Stimulated activated CD4-positive, alpha-beta T cell treated with anti-CD3 and anti-CD28 coated beads, Interleukin-1b, Interleukin-23, amount 100 ng/mL, for 24 hours (primary cell): ENCODE measurements at places on chromosomes 6 and 20.

- DNase-seq, result no peak
Measured at GRCh38 chr6:41186031-41186562, 14.9 kb downstream of the TREML2 start.

DNA sequence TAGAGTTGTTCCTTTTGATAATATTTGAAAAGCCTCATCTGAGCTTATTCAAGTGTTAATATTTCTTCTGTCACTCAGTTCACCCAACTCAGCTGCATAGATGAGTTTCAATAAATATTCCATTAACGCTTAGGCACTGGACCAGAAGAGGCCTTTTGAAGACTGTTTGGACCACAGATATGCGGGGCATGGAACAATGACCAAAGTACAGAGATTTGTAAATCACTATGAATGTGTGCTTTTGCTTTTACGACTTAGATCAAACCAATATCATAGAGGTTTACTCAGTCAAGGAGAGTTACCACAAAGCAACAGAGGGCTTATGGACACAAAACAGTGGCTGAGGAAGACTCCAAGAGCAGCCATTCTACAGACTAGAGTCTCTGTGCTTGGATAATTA lies 99.9 kb downstream of the RTN4IP1 start:
- DNase-seq, result no peak

- no peak for DNase-seq
Measured at GRCh38 chr6:35015996-35016395, 125.1 kb downstream of the TCP11 start.

DNA sequence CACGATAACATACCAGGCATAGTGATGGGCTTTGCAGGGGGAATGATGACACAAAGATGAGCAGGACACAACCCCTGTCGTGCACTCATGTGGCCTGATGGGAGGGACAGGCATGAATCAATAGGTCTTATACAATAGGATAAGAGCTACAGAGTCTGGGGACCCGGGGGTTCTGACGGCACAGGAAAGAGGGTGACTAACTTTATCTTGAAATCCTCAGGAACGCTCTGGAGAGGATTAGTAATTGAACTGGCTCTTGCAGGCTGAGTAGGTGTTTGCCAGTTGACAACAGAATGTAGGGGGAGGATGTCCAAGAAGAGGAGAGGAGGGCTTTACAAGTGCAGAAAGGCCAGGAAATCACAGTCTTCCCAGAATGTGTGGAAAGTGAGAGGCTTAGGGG lies 219.9 kb upstream of the ECI2 start:
- no peak for DNase-seq

- DNase-seq, result no peak
Measured at GRCh38 chr6:158439255-158439654, 120.6 kb upstream of the TMEM181 start.

DNA sequence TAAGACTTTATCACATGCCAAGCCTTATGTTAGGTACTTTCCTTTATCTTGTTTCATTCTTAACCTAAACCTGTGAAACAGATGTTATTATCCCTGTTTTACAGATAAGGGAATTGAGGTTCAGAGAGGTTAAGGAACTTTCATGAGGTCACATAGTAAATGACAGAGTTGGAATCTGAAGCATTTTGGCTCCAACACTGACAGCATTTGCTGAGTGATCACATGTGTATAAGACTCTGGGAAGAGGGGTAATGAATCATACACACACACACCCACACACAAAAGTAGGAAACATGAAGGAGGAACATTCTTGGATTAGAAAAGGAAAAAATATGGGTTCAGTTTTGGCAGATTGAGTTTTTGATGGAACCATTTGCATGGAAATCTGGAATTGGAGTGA lies 212.5 kb downstream of the GJA1 start:
- no peak for DNase-seq

DNA sequence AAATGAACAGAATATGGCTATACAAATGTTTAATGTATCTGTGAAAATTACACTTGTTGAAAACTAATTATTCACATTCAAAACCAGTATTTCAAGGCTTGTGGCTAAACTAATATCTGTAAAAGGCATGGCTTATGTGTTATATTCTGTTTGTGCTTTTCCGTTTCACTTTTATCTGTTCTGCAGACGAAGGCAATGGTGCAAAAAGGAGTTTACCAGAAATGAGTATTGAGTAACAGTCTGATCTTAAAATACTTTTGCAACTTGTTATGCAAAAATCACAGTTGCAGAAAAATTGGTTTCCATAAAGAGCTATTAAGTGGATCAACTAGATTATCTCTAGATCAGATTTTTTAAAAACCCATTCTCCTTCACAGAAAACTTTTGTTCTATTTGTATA lies 9.4 kb upstream of the STX11 start:
- no peak for DNase-seq

GRCh38 chr6:149468179-149468578 lies 16.6 kb downstream of the ZC3H12D start:
- no peak for DNase-seq

- DNase-seq, result no peak
Measured at GRCh38 chr6:106872049-106872448, 102.5 kb downstream of the CD24 start.

GRCh38 chr6:39386487-39386886 lies 64.0 kb upstream of the KCNK16 start:
- DNase-seq, result no peak

- no peak for DNase-seq
Measured at GRCh38 chr6:18161431-18161830, 6.2 kb downstream of the KDM1B start.

GRCh38 chr6:46299253-46299652 lies 128.5 kb upstream of the ENPP5 start:
- no peak for DNase-seq

DNA sequence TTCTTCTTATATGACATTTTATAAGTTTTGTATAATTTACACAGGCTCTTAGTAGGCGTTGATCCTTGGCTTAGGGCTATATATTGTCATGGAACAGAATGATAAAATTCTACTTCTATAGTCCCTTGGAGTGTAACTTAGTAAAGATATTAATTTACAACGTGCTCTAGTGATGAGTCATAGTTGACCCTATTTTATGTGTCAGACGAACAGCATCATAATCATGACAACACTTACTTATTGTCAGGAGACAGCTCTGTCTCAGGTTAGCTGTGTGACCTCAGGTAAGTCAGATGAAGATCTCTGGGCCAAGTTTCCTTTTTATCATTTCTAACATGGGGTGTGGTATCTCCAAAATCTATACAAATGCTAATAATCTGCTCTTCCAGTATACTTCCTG lies 473.5 kb downstream of the UTRN start:
- DNase-seq, result no peak

DNA sequence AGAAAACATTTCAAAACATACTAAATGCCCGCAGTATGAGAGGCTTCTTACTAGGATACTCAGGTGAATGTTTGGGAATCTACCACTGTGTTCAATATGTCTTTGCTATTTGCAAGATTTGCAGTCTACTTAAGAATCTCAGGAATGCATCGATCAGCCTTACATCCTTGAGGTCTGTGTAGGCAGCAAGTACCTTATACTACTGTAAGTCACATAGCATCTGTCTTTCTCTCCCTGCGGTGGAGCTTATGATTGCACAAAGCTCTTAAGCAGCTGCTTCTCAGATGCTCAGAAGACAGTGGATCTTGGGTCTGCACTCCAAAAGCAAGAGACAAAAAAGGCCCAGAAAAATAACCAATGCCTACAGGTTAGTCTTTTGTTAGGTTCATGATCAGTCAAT lies 21.4 kb downstream of the PCSK2 start:
- no peak for DNase-seq

- no peak for DNase-seq
Measured at GRCh38 chr6:158960026-158960425, 40.0 kb downstream of the RSPH3 start.

GRCh38 chr6:124090491-124090890 lies 286.8 kb downstream of the NKAIN2 start:
- DNase-seq, result no peak

DNA sequence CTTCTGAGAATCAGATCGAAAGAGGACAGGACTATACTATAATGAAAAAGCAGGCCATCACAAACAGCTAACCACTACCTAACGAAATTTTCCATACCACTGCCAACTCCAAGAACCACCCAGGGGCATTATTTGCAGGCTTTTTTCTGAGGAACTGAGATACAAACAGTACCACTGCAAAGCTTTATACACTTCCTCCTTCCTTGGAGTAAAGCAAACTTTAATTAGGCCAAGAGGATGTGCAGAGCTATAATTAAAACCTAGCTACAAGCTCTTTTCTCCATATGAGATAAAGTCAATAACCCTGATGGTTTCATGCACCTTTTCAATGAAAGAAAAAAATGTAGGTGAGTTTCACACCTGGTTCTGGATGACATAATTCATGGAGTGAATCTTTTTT lies 68.5 kb downstream of the ELOVL5 start:
- no peak for DNase-seq

DNA sequence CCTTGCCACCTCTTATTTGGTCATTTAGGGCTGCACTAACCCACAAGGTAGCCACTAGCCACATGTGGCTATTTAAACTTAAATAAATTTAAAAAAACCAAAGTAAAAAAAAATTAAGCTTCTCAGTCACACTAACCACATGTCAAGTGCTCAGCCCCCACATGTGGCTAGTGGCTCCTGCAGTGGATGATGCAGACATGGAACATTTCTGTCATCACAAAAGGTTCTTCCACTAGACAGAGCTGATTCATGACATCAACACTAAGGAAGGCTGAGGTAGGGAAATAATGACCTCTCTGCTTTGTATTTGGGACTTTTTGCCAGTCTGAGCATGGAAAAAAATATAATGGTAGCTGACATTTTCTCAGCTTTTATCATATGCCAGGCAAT lies 173.0 kb upstream of the FERMT1 start:
- no peak for DNase-seq

GRCh38 chr20:62305149-62305764 lies 2.5 kb downstream of the ADRM1 start:
- no peak for DNase-seq

DNA sequence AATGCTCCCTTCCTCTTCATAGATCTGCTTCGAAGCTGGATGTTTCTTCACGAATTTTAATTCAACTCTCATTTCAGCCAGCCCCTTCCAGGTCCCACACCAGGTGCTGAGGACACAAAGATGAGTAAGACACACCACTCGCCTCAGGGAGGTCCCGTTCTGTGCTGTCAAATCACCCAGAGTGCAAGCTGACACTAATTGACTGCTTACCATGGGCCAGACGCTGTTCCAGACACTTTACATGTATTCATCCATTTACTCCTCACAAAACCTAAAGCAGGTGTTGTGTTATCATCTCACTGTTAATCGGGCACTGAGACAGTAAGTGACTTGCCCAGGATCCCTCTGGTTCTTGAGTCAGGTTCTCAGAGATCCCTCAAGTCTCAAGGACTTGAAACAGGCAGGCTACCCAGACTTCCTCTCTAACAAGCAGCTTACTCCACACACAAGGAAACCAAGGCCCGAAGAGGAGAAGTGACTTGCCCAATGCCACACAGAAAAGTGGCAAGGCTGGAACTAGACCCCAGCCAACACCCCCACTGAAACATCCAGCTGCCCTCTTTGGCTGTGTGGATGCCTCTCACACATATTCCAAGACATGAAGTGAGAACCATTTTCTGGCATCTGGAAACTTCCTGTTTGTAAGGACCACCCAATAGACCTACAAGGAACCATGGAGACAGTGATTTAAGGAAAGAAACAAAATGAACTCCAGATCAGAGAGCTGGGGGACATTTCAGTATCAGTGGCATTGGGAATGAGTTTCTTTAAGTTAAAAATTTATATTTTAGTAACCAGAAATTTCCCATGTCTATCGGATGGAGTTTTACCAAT lies 174.5 kb downstream of the CDC5L start:
- DNase-seq, result no peak

GRCh38 chr6:142518761-142519160 lies 217.0 kb downstream of the ADGRG6 start:
- DNase-seq, result no peak

DNA sequence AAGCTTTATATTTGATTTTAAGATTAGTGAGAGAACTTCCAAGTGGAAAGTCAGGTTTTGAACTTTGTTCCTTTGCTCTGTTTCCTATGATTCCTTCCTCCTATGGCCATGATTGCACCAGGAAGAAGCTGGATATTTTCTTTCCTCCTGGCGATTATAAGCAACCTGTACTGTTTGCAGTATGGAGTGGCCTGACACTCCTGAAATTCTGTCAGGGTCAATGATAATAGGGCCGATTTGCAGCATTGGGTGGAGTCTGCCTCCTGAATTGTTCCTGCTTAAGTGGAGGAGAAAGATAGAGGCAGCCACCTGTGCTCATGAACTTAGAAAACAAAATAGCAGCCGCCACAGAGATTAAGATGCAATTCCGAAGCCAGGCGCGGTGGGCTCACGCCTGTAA lies 9.8 kb upstream of the FAM217A start:
- DNase-seq, result no peak

DNA sequence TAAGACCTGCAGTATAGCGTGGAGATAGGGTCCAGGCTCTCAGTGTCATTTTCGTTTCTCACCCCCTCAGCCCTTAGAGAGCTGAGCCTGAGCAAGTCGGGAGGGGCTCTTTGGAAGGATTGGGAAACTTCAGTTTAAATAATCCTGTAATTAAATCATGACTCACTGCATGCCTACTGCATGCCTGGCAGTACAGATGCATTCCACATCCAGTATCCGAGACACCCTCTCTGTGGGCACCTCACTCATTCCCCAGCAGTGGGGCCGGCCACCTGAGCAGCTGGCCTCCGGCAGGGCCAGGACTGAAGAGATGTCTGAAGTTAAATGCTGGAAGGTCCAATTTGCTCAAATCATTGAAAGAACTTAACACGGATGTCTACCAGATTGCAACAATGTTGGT lies 316.6 kb downstream of the THBS2 start:
- no peak for DNase-seq

DNA sequence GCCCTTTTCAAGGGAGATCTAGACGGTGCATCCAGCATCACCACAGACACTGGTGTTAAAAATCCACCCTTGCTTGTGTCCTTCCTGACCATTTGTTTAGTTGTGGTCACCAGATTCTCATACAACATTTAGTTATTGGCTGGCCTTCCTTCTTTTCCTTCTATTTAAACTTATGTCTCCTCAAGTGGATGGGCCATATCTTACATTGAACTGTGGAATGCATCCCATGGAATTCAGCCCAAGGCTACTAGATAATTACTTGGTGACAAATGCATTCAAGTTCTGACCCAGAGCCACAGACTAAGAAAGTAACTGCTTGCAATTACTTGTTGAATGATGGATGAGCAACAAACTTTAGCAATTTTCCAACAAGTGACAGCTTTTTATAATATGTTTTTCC lies 198.9 kb upstream of the SSTR4 start:
- no peak for DNase-seq

GRCh38 chr6:108436771-108437170 lies 123.9 kb upstream of the FOXO3 start:
- DNase-seq, result no peak

GRCh38 chr6:132749111-132749510 lies 8.6 kb downstream of the VNN2 start:
- no peak for DNase-seq

- DNase-seq, result no peak
Measured at GRCh38 chr6:16060039-16060438, 68.8 kb upstream of the MYLIP start.
